Hematopoietic multipotent progenitor cell (in vitro differentiated cells): ENCODE measurements at places on chromosomes 16 and 17. TPM values are rescaled to one million over a fixed set of nuclear protein-coding genes. Genes with fewer than 3 reads are reported as not detected.

KRTAP17-1 gene
- total RNA-seq = not detected

DNA sequence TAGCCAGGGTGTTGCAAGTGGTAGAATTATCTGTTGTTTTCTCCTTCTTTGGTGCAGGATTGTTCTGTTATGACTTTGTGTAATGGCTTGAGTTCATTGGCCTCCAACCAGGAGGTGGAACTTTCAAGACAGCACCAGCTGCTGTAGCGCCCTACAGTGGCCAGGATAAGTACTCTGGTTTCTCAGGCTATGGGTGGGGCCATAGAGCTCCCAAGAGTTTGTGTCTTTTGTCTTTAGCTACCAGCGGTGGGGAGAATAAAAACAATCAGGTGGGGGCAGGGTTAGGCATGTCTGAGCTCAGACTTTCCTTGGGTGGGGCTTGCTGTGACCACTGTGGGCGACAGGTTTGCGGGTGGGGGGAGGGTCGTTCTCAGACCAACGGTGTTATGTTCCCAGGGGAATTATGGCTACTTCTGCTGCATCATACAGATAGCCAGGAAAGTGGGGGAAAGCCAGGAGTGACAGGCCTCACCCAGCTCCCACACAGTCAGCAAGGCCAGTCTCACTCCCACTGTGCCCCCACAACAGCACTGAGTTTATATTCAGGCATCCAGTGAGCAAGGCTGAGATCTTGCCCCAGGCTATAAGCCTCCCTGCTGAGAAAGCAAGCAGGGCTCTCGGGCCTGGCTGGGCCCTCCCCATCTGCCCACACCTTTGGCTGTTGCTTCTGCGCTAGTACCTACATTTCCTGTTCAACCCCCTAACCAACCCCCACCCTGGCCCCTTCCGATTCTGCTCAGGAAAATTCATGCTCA lies 15.4 kb downstream of the ABCA10 start:
- DNase-seq = no peak

MEOX1 gene
- not detected for total RNA-seq

GRCh38 chr17:68318103-68318991 lies 27.1 kb downstream of the ARSG start:
- no peak for DNase-seq

DNA sequence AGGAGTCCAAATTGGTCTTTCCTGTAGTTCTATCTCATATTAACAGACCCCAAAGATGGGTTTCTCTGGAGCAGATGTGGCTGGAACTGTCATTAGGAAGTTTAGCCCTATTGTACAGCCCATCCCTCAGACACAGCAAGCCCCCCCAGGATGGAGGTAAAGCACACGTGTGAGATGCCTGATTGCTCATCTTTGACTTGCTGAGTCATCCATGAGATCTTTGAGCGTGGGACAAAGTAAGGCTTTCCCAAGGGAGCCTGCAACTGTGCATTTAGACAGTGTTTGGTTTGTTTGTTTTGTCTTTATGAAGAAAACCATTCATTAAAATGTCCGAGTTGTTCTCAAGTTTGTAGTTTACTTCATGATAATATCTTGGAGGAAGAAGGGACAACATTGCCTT lies 145.3 kb upstream of the CDH13 start:
- no peak for DNase-seq

DNA sequence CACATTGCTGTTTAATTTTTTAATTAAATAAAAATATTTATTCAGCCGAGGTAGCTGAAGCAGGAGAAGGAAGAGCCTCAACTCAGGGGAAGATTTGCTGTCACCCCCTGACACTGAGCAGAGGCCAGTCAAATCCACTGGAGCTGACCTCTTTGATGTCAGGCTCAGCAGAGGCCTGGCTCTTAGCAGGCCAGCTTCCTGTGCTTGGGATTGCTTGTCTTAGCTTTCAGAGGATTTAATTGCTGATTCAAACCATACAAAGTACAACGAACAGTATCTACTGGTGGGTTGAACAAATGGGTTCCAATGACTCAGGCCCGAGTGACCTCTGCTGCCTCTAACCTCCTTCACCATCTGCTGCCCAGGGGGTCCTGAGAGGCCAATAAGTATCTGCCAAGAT lies 417.0 kb upstream of the HSBP1 start:
- DNase-seq = no peak

DNA sequence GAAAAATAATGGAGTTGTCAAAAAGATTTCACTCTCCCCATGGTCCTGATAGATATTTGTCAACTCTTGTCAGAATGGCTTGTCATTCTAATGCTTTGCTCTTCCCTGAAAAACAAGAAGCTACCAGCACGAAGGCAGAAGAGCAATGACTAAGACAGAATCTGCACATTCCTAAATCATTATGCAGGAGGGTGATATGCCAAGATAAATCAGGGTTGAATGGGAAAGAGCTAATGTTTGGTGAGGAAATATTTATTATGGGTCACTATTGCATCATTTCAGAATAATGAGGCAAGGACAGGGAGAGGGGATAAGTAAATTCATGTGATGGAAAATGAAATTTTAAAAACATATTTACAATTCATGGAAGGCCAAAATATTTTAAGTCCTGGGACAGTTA lies 297.5 kb upstream of the XYLT1 start:
- DNase-seq = no peak

ZG16B gene
- total RNA-seq = 4.3 TPM

GRCh38 chr16:78961464-78961863 lies 639.1 kb downstream of the MAF start:
- DNase-seq = no peak

NPIPA7 gene
- total RNA-seq = 0.27 TPM

- DNase-seq = no peak
Observed at GRCh38 chr16:81899601-81900000, 111.7 kb downstream of the SDR42E1 start.

GRCh38 chr17:66716236-66717026 lies 118.5 kb upstream of the CACNG5 start:
- no peak for DNase-seq

GRCh38 chr16:53482123-53482522 lies 20.9 kb downstream of the AKTIP start:
- DNase-seq = no peak

CES5A gene
- total RNA-seq = not detected

TBC1D3H gene
- total RNA-seq = not detected

DNA sequence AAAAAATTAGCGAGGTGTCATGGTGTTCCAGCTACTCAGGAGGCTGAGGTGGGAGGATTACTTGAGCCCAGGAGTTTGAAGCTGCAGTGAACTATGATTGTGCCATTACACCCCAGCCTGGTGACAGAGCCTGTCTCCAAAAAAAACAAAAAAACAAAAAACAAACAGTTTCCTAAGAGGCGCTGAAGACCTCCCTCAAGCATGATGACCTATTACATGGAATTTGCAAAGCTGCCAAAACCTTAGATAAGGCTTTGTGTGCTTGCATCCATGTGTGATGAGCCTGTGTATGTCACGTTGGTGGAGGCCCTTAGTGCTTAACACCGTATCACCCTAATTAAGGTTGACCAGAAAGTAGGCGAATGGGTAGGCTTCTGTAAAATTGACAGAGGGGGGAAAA lies 143.5 kb downstream of the PPM1E start:
- no peak for DNase-seq

GRCh38 chr17:50280801-50281441 lies 6.7 kb downstream of the TMEM92 start:
- no peak for DNase-seq

TNFRSF13B gene
- total RNA-seq = 0.27 TPM

- DNase-seq = no peak
Observed at GRCh38 chr17:55436224-55437158, 14.9 kb upstream of the MMD start.

DNA sequence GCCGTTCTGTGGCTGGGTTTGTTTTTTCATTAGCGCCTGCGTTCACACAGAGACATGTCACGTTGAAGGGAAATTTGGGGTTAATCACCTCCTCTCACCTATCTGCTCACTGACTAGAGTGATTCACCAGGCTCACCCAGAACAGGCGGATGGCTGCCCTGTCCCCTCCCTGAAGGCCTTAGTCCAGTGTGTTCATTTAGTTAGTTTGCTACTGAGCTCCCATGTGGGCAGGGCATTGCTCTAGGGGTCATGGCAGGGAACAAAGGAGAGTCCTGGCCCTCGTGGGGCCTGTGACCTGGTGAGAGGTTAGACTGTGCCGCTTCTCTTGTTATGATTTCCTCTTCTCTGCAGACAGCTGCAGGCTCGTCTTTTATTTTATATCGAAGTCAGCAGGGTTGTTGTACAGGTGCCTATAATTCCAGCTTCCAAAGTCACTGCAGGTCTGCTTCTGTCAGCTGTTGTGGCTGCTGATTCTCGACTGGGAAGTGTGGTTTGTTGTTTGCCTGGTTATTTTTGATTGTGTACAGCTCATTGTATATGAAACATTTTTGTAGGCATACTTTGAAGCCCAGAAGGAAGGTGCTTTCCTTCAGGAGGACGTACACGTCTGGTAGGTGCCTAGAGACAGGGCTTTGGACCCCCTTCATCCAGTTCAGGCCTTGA lies 73.4 kb upstream of the GSE1 start:
- no peak for DNase-seq

GRCh38 chr16:51132490-51133115 lies 18.5 kb downstream of the SALL1 start:
- DNase-seq = no peak

DNA sequence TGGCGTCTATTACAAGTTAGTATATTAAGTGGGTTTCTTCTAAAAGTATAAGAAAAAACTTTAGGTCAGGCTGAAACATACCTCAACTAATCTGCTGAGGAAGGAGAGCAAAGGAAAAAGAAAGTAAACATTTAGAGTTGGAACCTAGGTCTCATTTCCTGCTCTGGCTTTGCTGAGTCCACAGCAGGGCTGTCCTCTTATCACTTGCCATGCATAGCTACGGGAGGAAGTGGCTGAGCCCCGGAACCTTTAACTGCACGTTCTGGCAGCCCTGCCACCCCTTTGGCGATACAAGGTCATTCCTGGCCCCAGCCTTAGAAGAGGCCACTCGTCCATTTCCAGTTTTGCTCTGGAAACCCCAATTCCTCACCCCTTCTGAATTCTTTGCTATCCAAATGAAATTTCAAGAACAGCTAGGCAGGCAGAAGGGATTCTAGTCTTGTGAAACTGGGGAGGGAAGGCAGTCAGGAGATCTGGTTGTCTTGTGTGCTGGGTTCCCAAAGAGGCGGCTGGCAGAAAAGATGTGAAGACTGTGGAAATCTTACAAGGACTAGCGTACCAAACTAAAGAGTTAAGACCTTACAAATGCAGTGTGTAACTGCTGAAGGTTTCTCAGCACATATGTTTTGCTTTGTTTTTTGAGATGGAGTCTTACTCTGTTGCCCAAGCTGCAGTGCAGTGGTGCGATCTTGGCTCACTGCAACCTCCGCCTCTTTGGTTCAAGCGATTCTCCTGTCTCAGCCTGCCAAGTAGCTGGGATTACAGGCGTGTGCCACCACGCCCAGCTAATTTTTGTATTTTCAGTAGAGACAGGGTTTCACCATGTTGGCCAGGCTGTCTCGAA lies 19.1 kb downstream of the WIPI1 start:
- peak; percentile 75 for DNase-seq

- DNase-seq = no peak
Observed at GRCh38 chr17:7839190-7839875, 5.3 kb downstream of the KDM6B start.

GRCh38 chr17:66843627-66844026 lies 8.7 kb downstream of the CACNG5 start:
- no peak for DNase-seq

PSME3IP1 gene
- 48.5 TPM for total RNA-seq

- DNase-seq = no peak
Observed at GRCh38 chr16:84379008-84379708, 10.8 kb downstream of the ATP2C2 start.

MMP15 gene
- total RNA-seq = 3.0 TPM
